Kidney (tissue), 22 donors: ENCODE measurements at places on chromosomes 12 and 14. TPM values are rescaled to one million over a fixed set of nuclear protein-coding genes. Genes with fewer than 3 reads are reported as not detected.

DNA sequence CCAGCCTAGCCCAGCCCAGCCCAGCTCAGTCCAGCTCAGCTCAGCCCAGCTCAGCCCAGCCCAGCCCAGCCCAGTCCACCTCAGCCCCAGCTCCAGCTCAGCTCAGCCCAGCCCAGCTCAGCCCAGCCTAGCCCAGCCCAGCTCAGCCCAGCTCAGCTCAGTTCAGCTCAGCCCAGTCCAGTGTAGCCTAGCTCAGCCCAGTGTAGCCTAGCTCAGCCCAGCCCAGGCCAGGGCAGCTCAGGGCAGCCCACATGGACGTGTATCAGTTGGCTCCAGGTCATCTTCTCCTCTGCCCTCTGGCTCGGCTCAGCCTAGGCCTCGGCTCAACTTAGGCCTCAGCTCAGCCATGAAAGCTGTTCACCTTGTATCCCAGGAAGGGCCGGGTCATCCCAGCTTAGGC lies 64.7 kb downstream of the TMEM121 start:
- DNase-seq: peak; percentile 57

- no peak for DNase-seq
These were observed 73.9 kb upstream of the EVL start for GRCh38 chr14:99991331-99991730.

DNA sequence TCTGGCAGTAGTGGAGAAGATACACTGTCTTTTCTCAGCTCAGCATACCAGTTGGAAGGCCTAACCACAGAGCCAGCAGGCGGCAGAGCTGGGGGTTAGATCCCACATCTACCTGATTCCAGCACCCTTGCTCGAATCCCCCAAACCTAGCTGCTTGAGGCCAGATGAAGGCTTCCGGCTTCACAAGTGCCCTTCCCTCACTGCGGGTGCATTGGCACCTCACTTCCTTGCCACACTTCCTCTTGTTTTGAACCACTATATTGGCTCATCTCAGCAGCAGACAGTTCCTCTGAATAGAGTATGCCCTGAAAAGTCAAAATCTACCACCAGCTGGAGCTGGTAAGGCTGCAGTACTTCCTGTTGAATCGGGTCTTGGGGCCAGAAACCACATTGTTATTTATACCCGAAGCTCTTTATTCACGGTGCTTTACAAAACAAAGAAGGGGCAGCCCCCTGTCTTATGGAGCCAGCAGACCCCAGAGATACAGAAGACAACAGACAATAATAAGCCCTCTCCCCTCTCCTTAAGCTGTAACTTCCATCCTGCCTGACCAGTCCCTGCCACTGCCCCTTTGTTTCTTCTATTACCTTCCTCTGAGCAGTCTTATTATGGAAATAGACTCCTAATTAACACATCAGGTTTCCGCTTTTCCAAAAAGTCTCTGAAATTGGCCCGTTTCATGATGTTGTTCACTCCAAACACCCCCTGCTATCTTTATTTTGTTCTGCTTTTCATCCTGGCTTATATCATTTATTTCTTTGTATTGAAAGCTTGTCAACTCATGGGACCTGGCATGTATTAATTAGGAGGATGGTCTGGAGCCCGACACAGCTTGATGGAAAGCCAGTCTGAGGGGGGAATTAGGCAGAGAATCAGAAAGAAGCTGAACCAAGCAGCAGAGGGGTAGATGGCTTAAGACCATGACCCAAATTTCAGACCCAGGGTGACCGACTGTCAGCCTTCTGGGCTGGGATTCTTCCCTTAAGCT lies 233.5 kb downstream of the EFCAB11 start:
- no peak for DNase-seq

DNA sequence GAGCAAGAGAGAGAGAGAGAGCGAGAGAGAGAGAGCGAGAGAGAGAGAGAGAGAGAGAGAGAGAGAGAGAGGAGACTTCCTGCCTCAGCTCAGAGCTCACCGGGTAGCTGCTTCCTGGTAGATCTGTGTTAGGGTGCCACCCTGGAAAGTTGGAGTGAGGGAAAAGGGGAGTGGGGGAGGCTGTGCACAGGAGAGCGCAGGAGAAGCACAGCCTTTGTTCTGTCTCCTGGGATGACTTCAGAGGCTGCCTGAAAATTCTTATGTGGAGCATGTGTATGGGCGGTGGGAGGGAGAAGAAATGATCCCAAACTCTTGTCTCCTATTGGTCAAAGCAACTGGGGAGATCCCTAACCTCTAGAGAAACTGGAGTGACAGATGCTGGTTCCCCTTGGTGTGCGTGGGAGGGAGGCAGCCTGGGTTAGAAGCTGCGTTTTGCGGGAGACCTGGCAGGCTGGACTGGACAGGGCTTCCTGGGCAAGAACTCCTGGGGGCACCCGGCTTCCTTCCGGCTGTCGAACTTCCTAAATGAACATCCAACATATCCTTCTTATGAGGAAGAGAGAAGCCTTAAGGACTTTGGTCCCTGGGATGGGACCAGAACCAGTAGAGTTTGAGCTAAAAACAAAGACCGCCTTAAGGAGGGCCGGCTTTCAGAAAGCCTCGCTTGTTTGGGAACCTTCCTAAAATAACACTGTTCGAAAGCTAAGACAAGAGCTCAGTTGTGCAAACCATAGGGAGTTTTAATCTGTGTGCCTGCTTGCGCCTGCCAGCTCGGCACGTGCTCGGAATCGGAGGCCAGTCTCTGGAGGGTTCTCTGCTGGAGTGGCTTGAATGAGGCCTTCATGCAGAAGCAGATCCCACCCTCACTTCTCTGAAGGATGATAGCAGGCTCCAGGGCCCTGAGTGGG lies 30.4 kb upstream of the BEGAIN start:
- peak; percentile 51 for DNase-seq

GRCh38 chr14:99203801-99204200 lies 68.2 kb downstream of the BCL11B start:
- DNase-seq: no peak

DNA sequence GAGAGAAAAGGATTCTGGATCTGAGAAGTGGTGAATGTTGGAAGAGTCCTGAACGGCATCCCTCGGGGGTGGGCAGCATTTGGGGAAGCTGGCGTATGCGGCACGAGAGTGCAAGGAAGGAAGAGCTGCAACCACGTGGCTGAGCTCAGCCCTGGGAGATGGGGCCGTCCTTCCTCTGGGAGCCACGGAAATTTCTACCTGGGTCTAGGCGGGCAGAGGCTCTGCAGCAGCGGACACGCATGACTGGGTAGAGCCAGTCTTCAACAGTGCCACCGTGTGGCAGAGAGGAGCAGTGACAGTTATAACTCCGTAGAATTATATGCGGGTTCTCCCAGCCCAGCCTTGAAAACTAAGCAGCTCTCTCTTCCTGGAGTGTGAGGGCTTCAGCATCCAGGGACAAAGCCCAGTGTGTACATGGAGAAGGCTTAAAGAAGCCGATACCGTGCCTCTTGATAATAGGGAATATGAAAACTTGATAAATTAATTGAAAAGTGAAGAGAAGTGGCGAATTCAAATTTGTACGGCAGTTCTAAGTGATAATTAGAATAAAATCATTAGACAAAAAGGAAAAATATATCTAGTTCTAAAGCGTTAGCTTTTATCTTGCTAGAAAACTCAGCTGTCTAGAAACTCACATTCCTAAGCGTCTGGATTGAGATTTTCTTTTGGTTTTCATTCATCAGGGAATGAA lies 82.9 kb upstream of the STXBP6 start:
- peak; percentile 76 for DNase-seq

GRCh38 chr12:24679126-24679525 lies 269.8 kb downstream of the BCAT1 start:
- no peak for DNase-seq

DNA sequence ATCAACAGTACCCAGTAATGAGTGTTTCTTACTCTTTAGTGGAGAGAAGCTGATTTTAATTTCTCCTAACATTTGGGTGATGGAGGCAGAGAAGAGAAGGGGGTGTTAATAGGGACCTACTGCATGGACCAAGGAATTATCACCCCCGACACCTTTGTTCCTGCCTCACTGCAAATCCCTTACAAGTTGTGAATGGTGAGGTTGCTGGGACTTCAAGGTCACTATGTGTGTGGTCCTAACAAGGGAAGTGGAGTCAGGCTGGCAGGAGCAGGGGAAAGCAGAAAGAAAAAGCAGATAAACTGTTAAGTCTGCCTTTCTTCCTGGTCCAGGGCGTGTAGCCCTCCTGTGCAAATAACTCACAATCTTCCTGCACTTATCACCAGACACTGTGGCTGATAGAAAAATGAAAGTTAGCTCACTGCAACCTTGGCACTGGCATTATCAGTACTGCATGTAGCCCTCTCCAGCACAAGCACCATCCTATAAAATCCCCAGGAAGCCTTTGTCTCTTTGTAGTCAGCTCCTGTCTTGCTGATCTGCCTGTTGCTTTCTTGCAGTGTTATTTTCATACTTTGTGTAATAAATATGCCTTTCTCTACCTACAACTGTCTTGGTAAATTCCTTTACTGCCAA lies 112.3 kb upstream of the DNM1L start:
- DNase-seq: no peak

DNA sequence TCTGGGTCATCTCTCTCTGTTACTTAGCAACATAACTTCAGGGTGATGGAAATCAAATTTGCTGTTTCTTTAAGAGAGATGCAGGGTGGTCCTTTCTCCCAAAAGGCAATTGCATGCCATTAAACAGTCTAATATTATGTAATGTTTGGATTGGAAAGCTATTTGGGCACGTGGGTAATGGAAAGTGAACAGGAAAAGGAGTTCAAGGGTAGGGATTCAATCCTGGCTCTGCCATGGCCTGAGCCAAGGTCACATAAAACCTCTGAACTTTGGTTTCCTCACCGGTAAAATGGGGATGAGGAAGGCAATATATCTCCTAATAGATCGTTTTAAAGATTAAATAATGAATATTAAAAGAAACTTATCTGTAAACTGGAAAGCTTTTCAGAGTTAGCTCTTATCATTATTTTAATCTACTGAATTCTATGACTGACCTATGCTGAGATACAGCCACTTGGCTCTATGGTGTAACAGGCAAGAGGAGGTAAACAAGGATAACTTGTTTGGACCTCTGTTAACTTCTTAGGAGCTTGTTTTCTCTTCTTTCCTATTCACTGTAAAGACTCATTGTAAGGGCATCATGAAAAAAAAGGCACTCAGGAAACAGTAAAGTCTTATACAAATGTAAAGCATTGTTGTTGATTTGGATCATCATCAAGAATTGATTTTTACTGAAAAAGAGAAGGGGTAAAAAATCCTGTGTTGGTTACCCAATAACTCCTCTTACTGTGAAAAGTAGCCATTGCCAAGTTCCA lies 55.7 kb upstream of the OVCH1 start:
- no peak for DNase-seq

GRCh38 chr14:104632781-104633180 lies 28.2 kb upstream of the TMEM179 start:
- no peak for DNase-seq

GRCh38 chr14:68477461-68478085 lies 315.3 kb downstream of the ZFP36L1 start:
- DNase-seq: no peak

DNA sequence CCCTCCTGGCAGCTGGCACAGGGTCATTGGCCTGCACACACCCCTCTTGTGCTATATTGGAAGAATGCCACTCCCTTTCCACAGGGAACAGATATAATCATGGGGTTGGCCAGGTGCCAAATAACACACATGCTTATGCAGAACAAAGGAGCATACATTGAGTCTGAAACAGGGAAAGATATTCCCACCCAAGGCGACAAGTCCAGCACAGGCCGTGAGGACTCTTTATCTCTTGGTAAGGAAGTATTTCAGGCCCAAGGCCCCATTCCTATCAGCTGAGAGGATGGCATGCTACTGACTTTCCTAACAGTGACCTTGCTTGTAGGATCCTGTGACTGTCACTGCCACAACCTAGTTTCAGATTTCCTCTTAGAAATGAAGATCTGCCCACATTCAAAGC lies 59.0 kb upstream of the STXBP6 start:
- peak; percentile 40 for DNase-seq

- no peak for DNase-seq
These were observed 441.1 kb downstream of the ETNK1 start for GRCh38 chr12:23066095-23066494.

ALDH2 gene
- polyA plus RNA-seq: 318 TPM

DENR gene
- polyA plus RNA-seq: 31.5 TPM
